Activated CD4-positive, alpha-beta T cell treated with anti-CD3 and anti-CD28 coated beads, Interleukin-10, Interleukin-2, amounts not matched to agents 100 ng/mL and 50 ng/mL, durations not matched to agents 16 hours and 8 hours (primary cell): ENCODE measurements at places on chromosomes 5 and 9.

- peak; percentile 41 for DNase-seq
Observed at GRCh38 chr5:141369994-141370848, at the start of gene PCDHGB3. PCDHGB3 (plus strand) TSS chr5:141370242; CDS start chr5:141370395, 153 bp downstream.

- DNase-seq, result no peak
Observed at GRCh38 chr5:177508837-177509236, 789 bp downstream of the DOK3 start.

- no peak for DNase-seq
Observed at GRCh38 chr9:86452201-86452828, 98.1 kb upstream of the TUT7 start.

DNA sequence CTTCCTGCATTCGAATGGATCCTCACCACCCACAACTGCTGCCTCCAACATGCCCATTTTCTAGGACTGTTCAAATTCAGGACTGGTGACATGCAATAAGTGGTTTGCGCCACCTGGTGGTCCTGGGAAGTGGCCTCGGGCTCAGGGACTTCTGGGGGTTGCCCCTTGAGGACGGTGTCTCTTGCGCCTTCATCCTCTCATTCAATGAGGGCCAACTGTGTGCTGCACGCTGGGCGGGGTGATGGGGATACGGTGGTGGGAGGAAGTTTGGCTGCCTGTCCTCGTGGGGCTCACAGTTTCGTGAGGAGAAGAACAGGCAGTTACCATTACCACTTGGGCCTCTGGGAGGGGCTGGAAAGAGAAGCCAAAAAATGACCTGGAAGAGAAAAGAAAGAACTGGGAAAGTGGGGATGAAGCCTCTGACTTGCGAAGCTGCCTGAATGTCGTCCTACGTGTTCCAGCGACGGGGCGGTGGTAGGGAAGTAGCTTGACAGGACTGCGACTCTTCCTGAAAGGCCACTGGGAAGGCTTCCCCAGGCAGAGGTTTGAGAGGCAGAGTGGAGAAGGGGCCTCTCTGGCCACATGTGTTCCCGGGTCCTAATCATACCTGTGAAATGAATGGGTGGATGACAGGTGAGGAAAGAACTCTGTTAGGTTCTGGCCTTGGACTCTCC lies 49.0 kb downstream of the PSD2 start:
- DNase-seq, result peak; percentile 71

- no peak for DNase-seq
Observed at GRCh38 chr9:91790917-91791316, 159.1 kb downstream of the ROR2 start.

DNA sequence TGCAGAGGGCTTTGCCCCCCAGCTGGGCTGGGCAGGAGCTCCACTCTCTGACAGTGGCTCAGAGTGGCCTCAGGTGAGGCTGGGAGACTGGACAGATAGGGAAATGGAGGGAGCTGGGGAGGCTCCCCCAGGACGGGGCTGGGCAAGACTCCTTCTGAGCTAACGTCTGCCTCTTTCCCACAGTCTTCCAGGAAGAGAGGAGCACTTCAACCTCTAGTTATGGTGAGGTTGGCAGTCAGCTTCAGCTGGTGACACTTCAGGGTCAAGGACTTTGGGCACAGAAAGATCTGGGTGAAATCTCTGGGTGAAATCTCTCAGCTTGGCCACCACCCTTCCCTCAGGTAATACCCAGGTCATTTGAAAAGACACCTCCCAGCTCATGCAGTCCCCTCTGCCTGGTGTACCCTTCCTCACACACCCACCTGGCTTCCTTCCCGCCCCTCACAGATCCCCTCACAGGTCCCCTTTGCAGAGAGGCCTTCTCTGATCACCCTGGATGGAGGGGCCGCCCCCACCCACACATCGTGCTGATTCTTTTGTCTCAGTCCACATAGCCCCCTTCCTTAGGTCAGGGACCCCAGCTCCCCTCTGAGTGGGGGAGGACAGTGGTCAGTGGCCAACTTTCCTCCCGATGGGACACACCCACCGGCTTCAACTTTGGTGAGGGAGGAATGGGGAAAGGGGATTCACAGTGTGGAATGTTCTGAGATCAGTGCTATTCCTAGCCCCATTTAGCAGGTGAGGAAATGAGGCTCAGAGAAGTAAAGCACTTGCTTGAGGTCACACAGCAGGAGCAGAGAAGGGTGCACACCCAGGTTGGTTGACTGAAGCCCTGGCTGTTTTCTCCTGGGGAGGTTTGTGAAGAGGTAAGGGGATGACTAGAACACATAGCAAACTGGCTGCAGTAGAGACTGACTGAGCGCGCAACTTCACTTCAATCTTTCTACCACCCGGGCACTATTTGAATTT lies 15.8 kb upstream of the NEURL1B start:
- DNase-seq, result no peak

DNA sequence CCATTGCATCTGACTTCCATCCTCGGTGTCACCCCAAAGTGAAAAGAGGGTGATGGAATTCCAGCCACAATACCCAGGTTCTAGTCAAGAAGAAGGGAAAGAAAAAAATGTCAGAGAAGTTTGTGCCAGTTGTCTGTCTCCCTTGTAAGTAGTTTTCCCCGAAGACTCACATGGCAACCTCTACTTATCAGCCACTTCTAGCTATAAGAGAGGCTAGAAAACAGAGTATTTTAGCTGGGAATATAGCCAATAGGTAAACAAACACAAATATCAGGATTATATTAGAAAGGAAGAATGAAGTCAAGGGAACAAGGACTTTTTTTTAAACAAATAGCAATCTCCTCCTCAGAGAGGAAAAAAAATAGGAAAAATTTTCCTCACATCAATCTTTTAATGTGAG lies 12.2 kb upstream of the ISL1 start:
- no peak for DNase-seq
